ENCODE measurements at places on chromosomes 2 and 18. TPM values are rescaled to one million over a fixed set of nuclear protein-coding genes. Genes with fewer than 3 reads are reported as not detected.

SLC9A4 gene
- 2.0 TPM for polyA plus RNA-seq

ZCCHC2 gene
- 3.5 TPM for polyA plus RNA-seq

IL1RN gene
- polyA plus RNA-seq = 2,112 TPM

MROH2A gene
- polyA plus RNA-seq = 0.22 TPM

GDF7 gene
- 0.59 TPM for polyA plus RNA-seq

SPHKAP gene
- polyA plus RNA-seq = not detected

FZD7 gene
- 5.7 TPM for polyA plus RNA-seq

RHBDD1 gene
- 3.9 TPM for polyA plus RNA-seq

GKN2 gene
- 2.6 TPM for polyA plus RNA-seq

SLC4A5 gene
- polyA plus RNA-seq = 0.28 TPM

VSNL1 gene
- 35.7 TPM for polyA plus RNA-seq

LBH gene
- 4.5 TPM for polyA plus RNA-seq

CAB39 gene
- 33.6 TPM for polyA plus RNA-seq

ALLC gene
- polyA plus RNA-seq = not detected

SMYD1 gene
- 0.04 TPM for polyA plus RNA-seq

CTDP1 gene
- 10.8 TPM for polyA plus RNA-seq

CNGA3 gene
- polyA plus RNA-seq = 0.05 TPM

LYG2 gene
- polyA plus RNA-seq = not detected

KIF1A gene
- 0.06 TPM for polyA plus RNA-seq

SERPINB3 gene
- polyA plus RNA-seq = 167 TPM

CCDC93 gene
- 5.2 TPM for polyA plus RNA-seq

GGCX gene
- polyA plus RNA-seq = 10.2 TPM

MYL12B gene
- 573 TPM for polyA plus RNA-seq

UGT1A6 gene
- polyA plus RNA-seq = 22.4 TPM

SLC9A2 gene
- 0.12 TPM for polyA plus RNA-seq

CFLAR gene
- 58.5 TPM for polyA plus RNA-seq
